Breast epithelium (tissue), 4 donors: ENCODE measurements at places on chromosomes 6 and 20. TPM values are rescaled to one million over a fixed set of nuclear protein-coding genes. Genes with fewer than 3 reads are reported as not detected.

- H3K36me3 ChIP-seq, result no peaks in the 10 kb centered on the region
- no peaks in the 10 kb centered on the region for H3K4me1 ChIP-seq
- no peak for DNase-seq
- no peak overlapping the region for H3K4me3 ChIP-seq
- peaks cover 58% of the 10 kb centered on the region for H3K27me3 ChIP-seq
Measured at GRCh38 chr20:64053841-64054661, 4.6 kb upstream of the SOX18 start.

DNA sequence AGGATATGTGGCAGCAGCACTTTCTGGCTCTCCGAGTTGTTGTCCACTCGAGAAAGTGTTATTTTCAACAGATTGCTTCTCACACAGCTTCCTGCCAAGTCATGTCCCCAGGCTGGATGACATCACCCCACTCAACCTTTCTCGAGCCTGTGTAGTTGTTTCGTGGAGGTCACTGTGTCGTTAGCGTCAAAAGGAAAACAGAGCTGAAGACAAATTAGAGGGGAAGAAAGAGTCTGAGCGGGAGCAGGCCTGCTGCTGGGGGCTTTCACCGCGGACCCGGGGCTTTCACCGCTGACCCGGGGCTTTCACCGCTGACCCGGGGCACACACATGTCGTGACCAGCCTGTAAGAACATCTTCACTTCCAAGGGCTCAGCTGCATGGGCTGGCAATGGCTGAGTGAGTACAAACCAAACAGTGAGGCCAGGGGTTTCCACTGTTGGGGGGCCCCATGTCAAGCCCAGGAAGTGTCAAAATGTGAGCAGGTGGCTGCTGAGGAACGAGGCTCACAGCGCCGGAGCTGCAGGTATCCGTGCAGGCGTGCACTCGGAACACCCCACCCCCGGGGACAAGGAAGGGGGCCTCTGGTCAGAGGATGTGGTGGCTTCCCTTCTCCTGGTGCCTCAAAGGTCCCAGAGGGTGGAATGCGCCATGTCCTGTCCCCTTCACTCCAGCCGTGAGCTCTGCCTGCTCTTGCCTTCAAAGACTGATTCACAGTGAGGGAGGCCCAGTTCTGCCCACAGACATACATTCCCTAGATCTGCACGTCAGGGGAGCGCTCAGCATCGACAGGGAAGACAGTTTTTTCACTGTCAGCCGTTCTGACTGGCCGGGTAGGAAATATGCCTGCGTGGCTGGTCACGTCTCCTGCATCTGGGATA is 365.9 kb downstream of the TAF4 start:
- H3K27me3 ChIP-seq, result no peaks in the 10 kb centered on the region
- H3K4me3 ChIP-seq, result no peak overlapping the region
- no peak for DNase-seq
- no peaks in the 10 kb centered on the region for H3K36me3 ChIP-seq

GRCh38 chr20:14234666-14235295 is 102.6 kb downstream of the FLRT3 start:
- no peak for DNase-seq
- H3K27me3 ChIP-seq, result no peaks in the 10 kb centered on the region
- H3K4me1 ChIP-seq, result no peaks in the 10 kb centered on the region
- no peak overlapping the region for H3K27ac ChIP-seq
- H3K36me3 ChIP-seq, result no peaks in the 10 kb centered on the region
- no peak overlapping the region for H3K4me3 ChIP-seq

GRCh38 chr6:144331491-144331969 is 46.4 kb downstream of the UTRN start:
- peak overlapping the region; percentile 77 for H3K27ac ChIP-seq
- no peaks in the 10 kb centered on the region for H3K4me1 ChIP-seq
- no peak for DNase-seq
- peak overlapping the region; percentile 35 for H3K4me3 ChIP-seq

DNA sequence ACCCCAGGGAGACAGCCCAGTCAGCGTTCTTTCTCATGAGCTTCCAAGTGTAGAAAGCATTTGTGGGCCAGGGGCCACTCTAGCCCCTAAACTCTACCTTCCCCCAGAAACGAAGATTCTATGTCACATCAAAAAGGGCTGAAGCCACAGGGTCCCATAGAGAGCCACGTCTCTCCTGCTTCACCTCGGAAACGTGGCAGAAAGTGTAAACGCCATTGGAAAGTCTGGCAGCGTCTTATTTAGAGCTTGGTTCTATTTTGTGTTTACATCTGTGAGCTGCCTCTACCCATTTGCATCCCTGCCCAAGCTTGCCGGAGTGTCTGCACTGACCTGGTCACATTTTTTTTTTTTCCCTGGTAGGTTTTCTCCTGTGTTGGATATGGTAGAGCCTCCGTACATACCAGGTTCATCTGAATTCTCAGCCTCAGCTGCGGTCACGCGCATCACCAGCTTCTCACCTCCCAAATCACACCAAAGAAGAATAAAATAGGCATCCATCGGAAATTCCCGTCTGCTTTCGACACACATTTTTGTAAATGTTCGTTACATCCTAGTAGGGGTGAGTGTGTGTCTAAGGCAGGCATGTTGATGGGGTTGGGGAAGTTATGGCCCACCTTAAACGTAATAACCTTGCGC is 62.6 kb downstream of the NPEPL1 start:
- H3K4me1 ChIP-seq, result no peaks in the 10 kb centered on the region
- H3K27me3 ChIP-seq, result no peaks in the 10 kb centered on the region
- H3K4me3 ChIP-seq, result no peak overlapping the region
- H3K36me3 ChIP-seq, result no peaks in the 10 kb centered on the region
- no peak for DNase-seq
- no peak overlapping the region for H3K27ac ChIP-seq

GRCh38 chr6:15090745-15091384 is 155.0 kb upstream of the JARID2 start:
- no peak overlapping the region for H3K4me3 ChIP-seq
- H3K36me3 ChIP-seq, result no peaks in the 10 kb centered on the region
- no peak for DNase-seq
- H3K27me3 ChIP-seq, result no peaks in the 10 kb centered on the region
- H3K4me1 ChIP-seq, result no peaks in the 10 kb centered on the region

GRCh38 chr6:45678285-45678607 is 300.5 kb upstream of the SUPT3H start:
- peak overlapping the region; percentile 55 for H3K27ac ChIP-seq
- DNase-seq, result no peak
- no peak overlapping the region for H3K4me3 ChIP-seq
- H3K36me3 ChIP-seq, result no peaks in the 10 kb centered on the region
- no peaks in the 10 kb centered on the region for H3K4me1 ChIP-seq

DNA sequence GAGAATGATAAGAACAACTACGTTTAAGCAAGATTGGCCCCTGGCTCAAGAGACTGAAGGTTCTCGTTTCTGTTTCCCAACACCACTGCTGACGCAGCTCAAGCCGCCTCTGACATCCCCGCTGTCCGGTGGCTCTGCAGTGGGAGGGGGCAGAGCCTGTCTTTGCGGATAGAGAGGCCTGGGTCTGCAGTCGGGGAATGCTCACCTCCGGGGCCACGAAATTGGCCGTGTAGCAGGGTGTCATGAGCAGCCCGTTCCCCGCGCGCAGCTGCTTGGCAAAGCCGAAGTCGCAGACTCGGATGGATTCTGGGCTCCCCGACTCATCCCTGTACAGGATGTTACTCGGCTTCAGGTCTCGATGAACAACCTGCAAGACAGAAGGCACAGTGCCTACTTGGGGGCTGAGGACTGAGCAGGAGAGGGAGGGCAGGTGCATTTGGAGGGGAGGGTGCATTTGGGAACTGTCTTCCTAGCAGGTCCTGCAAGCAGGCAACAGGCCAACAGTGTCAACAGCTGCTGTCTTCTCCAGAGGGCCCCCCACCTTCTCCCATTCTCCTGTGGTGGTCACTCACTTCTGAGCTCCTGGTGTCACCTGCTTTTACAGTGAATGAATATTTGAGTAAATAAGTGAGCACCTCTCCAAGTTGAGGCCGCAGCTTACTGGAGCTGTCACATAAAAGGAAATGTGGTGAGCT is 40.5 kb upstream of the MPC1 start:
- DNase-seq, result no peak
- no peaks in the 10 kb centered on the region for H3K36me3 ChIP-seq
- H3K4me3 ChIP-seq, result no peak overlapping the region
- H3K27me3 ChIP-seq, result no peaks in the 10 kb centered on the region
- no peaks in the 10 kb centered on the region for H3K4me1 ChIP-seq
- no peak overlapping the region for H3K27ac ChIP-seq

DNA sequence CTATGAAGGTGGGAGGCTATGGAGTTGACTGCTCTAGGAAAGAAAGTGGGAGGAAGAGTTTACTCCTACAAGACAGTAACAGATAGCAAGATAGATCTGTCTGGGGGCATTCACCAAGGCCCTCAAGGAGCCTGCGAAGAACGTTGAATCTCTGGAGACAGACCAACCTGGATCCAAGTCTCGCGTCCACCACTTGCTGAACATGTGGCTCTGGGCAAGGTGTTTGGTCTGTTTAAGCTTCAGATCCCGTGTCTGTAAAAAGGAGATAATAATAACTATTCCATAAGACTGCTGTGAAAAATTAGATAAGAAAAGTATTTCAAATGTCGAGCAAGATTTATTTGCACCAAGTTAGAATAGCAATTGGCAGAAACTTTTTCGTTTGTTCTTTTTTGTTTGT is 8.1 kb upstream of the EEF1A1 start:
- no peaks in the 10 kb centered on the region for H3K27me3 ChIP-seq
- no peak for DNase-seq
- no peak overlapping the region for H3K27ac ChIP-seq
- H3K4me3 ChIP-seq, result no peak overlapping the region
- no peaks in the 10 kb centered on the region for H3K4me1 ChIP-seq
- no peaks in the 10 kb centered on the region for H3K36me3 ChIP-seq

DNA sequence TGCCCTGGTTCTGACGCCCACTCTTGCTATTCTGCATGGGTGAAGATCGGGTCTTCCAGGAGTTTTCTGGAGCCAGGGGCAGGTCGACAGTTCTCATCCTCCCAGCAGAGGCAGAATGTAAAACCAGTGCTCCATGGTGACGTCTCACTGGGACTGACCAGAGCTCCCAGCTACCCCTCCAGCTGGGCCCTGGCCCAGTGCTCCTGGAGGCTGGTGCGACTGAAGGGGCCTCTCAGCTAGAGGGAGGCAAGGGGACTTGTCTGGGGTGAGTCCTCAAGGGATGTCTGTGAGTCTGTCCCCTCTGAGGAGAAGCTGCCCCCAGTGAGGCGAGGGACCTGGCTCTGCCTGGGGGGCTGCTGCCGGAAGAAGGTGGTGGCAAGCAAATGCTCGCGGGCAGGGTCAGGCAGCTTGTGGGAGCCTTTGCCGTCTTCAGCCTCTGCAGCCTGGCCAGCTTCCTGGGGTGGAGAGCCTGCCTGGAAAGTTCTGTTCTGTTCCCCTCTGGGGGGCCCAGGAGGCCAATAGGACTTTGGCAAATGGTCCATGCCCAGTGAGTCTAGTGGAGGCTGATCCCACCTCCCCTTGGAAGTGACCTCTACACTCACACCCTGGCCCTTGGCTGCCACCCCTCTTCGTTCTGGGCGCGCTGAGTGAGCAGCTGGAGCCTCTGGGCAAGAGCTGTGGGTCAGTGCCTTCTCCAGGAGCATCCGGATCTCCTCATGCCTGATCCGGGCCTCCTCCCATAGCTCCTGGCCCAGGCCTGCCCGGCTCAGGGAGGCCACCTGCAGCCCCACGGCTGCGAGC is 47.5 kb downstream of the KIAA1755 start:
- no peaks in the 10 kb centered on the region for H3K36me3 ChIP-seq
- H3K4me3 ChIP-seq, result no peak overlapping the region
- no peaks in the 10 kb centered on the region for H3K27me3 ChIP-seq
- H3K4me1 ChIP-seq, result no peaks in the 10 kb centered on the region
- DNase-seq, result no peak
- no peak overlapping the region for H3K27ac ChIP-seq

GRCh38 chr6:128118401-128118800 is 217.5 kb upstream of the THEMIS start:
- no peak for DNase-seq
- no peak overlapping the region for H3K4me3 ChIP-seq
- no peaks in the 10 kb centered on the region for H3K27me3 ChIP-seq
- H3K36me3 ChIP-seq, result no peaks in the 10 kb centered on the region

DNA sequence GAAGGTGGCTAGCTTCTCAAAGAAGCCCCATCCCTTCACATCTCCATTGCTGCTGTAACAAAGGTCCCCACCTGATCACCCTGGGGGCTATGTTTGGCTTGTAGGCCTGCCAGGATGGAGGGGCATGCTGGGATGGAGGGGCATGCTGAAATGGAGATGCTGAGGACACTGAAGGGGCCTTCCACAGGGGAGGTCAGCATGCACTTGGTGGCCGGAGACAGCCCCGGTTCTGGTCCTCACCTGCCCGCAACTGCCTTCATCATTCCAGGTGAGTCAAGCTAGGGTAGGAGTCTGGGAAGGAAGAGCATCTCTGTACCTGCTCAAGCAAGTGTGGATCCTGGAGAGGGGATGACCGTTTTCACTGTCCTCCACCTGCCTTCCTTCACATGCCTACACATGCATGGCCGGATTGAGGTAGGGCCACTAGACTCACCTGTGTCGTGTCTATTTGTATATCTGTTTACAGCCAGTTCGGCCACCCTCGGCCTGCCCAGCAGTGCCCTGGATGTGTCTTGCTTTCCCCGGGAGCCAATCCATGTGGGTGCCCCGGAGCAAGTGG is 6.0 kb downstream of the L3MBTL1 start:
- no peaks in the 10 kb centered on the region for H3K27me3 ChIP-seq
- peak overlapping the region; percentile 76 for H3K27ac ChIP-seq
- no peak for DNase-seq
- no peaks in the 10 kb centered on the region for H3K4me1 ChIP-seq
- H3K4me3 ChIP-seq, result peak overlapping the region; percentile 65

- H3K36me3 ChIP-seq, result no peaks in the 10 kb centered on the region
- no peaks in the 10 kb centered on the region for H3K4me1 ChIP-seq
- no peak overlapping the region for H3K4me3 ChIP-seq
- H3K27ac ChIP-seq, result no peak overlapping the region
- no peaks in the 10 kb centered on the region for H3K27me3 ChIP-seq
Measured at GRCh38 chr20:49685809-49686208, 27.9 kb downstream of the B4GALT5 start.

The KIF25 gene
- not detected for total RNA-seq

The TMC2 gene
- 0.15 TPM for total RNA-seq

The DYNLT2 gene
- 1.9 TPM for total RNA-seq

The TNFRSF21 gene
- 21.4 TPM for total RNA-seq
